Amygdala (tissue), 56 donors: ENCODE measurements at places on chromosomes 2 and 18.

GRCh38 chr18:3223356-3223755, 3.6 kb upstream of the MYOM1 start:
- no peak for DNase-seq

DNA sequence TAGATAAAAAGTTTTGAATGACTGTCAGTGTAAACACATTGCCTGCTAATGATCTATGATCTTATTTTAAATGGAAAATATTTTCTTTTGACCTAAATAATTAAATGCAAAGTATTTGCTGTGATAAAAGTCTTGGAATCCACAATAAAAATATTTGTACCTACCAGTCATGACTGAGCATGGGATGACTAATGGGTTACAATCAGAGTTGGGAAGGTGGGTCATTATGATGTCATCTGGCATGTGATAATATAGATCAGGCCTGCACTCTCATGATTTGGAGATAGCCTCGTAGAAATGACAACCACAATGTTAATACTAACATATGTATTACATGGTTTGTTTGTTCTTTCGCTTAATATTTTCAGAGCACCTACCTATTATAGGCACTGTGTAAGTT, 848.8 kb upstream of the KLHL29 start:
- DNase-seq = no peak

- no peak for DNase-seq
Measured at GRCh38 chr18:36083729-36084128, 16.4 kb upstream of the RPRD1A start.

DNA sequence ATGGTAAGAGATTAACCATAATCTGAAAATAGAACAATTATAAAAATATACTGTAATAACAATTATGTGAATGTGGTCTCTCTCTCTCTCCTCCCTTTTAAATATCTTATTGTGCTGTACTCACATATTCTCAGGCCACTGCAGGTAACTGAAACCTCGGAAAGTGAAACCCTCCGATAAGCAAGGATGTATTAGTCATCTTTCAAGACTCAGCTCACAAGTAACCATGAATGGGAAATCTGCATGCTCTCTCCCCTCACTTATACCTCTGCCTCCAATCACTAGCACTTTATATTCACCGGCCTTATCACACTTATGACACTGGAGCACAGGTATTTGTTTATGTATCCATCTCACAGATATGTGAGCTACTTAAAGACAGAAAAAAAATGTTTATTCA, 139.7 kb downstream of the LRP2 start:
- DNase-seq = no peak

DNA sequence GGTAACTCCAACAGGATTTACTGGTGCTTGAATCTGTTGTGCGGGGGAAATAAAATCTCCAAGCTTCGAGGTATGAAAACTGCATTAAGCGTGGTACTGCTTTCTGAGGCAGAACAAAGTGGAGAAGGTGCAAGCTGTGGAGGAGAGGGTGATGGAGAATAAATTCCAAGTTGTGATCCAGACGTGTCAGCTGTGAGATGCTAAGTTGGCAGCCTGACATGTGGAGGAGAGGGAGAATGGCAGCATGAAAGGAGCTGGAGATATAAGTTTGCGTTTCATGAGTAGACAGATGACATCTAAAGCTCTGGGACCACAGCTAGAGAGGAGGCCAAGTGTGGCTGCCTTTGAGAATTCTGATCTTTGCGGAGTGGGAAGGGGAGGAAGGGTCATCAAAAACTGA, 411.8 kb downstream of the FBXO15 start:
- no peak for DNase-seq
